ENCODE measurements at places on chromosomes 3 and 15.

DNA sequence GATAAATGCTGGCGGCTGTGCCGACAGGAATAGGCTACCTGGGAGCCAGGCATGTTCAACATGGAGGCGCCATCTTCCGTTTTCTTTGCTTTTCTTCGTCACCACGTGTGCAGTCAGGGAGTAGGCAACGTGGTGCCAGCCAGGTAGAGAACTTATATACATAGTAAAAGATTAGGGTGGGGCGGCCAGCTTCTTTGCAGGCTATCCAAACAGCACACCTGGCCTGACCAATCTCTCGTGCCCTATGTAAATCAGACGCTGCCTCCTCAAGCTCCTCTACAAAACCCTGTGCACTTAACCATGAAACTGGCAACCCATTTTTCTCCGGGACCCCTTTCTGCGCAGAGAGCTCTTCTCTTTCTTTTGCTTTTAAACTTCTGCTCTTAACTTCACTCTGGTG lies 28.6 kb upstream of the OR5K4 start:
- no peak for DNase-seq

DNA sequence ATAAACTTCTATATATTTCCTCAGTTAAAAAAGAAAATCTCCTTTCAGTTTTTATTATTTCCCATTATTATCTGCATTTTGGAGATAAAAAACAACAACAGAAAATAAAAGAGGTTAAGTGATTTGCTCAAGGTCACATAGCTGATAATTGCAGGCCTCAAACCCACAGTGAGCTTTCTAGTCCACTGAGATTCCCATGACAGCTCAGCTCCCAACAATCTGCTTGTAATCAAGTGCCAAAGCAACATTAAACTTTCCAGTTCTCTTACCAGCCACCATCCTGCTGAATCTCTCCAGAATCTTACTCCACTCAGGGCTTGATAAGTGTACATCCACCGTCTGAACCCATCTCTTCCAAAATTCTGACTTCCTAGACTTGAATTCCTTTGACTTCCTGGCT lies 318.2 kb upstream of the SEMA6D start:
- DNase-seq: no peak

DNA sequence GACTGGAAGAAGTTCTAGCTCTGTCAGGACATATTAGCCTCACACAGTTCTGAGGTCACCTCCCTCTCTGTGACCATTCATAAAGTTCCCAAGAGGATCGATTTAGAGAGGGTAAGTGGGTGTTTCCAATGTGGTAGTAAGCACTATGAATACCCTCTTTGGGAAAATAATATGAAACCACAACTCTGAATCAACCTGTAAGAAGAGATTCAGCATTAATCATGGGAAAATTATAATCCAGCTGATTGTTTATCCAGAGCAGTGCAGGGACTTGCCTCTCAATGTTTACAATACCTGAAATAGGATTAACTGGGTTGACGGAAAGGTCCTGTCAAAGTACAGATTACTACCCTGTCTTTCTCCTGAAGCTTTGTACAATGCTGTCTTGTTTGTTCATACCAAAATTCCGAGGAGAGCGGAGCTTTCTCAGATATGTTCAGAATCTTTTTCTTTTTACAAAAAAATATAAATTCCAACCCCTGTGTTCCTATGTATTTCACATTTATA lies 302.9 kb upstream of the DPPA4 start:
- DNase-seq: no peak

GRCh38 chr3:44504566-44504965 lies 27.1 kb upstream of the ZNF445 start:
- no peak for DNase-seq

- no peak for DNase-seq
Measured at GRCh38 chr15:100201376-100202280, 140.1 kb downstream of the ADAMTS17 start.

DNA sequence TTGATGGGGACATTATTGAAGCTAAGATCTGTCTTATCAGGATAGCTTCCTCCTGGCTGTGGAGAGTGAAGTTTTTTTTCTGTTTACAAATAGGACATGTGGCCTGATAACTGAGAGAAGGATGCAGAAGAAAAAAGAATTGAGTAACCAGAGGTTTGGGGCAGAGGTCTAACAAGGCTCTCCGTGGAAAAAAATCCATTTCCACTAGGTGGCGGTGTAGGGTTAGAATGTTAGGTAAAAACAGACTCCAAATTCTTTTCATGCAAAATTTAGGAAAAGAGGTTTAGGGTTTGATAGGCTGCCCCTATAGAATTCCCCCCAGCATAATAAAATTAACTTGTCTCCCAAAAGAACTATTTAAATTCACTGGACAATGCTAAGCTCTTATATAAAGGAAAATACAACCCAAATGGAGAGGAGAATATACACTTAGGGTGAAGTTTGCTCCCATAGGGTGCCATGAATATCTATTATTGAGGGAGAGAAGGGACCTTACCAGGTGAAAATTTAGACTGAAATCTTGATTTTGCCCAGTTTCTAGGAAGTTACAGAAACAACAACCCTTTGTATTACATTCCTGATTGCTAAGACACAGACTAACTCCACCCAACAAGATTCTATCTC lies 1560.4 kb downstream of the OTOL1 start:
- no peak for DNase-seq

- DNase-seq: no peak
Measured at GRCh38 chr3:110569073-110569472, 502.5 kb upstream of the NECTIN3 start.

GRCh38 chr15:70587896-70588567 lies 175.3 kb downstream of the UACA start:
- no peak for DNase-seq

DNA sequence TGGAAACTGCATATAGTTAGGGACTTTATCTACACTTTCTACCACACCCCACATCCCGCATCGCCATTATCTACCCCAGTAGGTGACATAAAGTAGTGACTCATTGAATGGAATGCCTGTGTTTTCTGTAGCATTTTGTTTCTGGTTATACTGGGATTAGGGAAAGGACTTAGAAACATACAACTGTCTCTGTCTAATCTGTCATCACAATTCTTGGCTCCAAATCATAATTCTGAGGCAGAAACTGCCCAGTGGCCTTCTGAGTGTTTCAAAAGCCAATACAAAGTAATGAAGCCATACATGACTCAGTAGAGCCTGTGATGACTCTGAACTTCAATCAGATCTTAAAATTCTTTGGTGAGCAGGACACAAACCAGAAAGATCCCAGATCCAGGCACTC lies 115.7 kb upstream of the CHRM5 start:
- DNase-seq: no peak

DNA sequence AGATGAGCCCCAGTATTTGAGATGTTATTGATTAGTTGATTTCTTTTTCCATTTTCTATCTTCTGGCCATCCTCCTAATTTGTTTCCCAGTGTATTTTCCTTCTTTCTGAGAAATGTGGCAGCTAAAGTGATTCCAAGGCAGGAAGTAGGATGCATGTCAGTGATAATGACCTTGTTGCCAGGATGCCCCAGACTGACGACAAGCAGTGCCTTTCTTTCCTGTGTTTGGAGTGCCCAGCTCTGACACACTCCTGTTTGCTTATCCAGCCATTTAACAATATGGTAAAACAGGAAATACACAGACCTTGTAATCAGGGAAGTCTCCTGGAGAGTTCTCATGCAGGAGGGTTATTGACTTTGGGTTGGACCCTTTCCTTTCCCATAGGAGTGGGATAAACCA lies 20.4 kb downstream of the TMOD2 start:
- no peak for DNase-seq

GRCh38 chr3:33456756-33457155 lies 16.6 kb upstream of the UBP1 start:
- DNase-seq: no peak

GRCh38 chr3:99753268-99753975 lies 64.2 kb upstream of the CMSS1 start:
- DNase-seq: peak; percentile 41

GRCh38 chr3:72810659-72811434 lies 37.4 kb downstream of the SHQ1 start:
- no peak for DNase-seq

DNA sequence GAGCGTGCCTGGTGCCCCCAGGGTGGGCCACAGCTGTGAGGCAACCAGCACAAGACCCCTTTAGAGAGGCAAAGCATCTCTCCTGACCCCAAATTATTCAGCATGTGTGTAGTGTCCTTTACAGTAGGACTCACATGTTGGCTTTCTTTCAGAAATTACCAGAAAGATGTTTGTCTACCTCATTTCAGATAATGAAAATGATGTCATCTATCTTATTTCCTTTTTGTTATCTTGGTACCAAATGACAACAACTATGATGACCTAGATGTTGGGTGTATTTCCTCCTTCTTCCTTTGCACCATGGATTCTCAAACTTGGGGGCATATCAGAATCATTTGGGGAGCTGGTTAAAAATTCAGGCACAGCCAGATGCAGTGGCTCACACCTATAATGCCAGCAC lies 50.5 kb downstream of the DAPK2 start:
- DNase-seq: no peak

Data from right renal cortex interstitium (tissue), 3 donors.